NCI-H2107 (cell line): ENCODE measurements at places on chromosomes 16 and 17.
A peak's percentile ranks its signal among the peaks of the same experiment; 100 is the strongest.

GRCh38 chr17:35645923-35646322 lies 58.8 kb downstream of the AP2B1 start:
- no peak for DNase-seq

DNA sequence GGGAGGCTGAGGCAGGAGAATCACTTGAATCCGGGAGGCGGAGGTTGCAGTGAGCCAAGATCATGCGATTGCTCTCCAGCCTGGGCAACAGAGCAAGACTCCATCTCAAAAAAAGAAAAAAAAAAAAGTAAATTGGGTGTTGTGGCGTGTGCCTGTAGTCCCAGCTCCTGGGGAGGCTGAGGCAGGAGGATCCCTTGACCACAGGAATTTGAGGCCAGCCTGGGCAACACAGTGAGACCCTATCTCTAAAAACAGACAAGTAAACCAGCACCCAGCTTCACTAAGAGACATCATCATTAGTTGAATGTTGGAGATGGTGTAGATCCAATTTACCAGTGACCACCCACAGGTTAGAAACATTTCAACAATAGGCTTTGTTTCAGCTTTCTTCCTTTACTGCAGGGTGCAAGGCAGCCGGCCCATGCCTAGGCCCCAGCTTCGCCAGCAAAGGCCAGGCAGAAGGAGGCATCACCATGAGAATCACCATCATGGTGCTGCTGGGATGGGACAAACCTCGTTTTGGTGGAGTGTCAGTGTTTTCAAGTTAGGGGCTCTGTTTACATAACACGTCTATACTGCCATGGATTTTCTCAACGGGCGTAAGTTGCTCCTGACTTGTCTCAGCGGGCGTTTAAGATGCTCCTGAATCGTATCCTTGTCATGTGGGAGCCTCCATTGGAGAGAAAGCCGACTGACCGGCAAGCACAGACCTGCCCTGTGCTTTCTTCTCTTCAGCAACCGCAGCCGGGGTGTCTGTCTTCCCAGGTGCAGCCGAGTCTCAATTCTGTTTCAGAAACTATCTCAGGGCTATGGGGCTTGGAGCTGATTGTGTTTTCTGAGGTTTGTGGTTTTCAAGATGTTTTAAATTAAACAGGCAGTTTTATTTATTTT lies 7.3 kb downstream of the TCF25 start:
- peak; percentile 57 for DNase-seq

GRCh38 chr17:10875984-10876555 lies 38.2 kb upstream of the PIRT start:
- no peak for DNase-seq

DNA sequence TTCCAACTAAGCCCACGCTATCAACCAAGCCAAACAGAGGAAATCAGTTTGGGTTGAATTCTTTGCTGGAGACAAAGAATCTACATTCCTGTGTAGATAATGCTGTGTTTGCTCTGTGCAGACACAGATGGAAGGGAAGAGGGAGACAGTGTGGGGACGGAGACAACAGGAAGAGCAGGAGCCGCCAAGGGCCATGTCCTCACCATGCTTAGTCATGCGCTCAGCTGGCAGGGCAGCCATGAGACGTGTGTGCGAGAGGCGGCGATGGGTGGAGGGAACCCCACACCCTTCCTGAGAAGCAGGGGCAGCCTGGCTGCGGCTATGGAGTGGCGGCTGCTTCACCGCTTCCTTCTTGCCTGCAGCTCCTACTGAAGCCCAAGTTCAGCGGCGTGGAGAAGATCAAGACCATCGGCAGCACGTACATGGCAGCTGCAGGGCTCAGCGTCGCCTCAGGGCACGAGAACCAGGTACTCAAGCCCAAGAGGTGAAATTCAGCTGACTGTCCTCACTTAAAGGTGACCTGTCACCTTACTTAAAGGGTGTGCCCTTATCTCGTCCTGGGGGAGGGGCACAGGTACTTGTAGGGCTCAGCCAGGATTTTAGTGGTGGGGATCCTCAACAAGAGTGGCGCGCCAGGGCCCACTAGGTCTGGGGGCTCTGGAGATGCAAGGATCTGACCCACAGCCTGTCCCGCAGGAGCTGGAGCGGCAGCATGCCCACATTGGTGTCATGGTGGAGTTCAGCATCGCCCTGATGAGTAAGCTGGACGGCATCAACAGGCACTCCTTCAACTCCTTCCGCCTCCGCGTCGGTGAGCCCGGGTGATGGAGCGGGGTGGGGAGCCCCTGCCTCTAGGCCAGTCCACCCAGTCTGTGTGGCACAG lies 47.5 kb downstream of the ADCY7 start:
- DNase-seq, result no peak
